ENCODE measurements at places on chromosomes 2 and 18.

DNA sequence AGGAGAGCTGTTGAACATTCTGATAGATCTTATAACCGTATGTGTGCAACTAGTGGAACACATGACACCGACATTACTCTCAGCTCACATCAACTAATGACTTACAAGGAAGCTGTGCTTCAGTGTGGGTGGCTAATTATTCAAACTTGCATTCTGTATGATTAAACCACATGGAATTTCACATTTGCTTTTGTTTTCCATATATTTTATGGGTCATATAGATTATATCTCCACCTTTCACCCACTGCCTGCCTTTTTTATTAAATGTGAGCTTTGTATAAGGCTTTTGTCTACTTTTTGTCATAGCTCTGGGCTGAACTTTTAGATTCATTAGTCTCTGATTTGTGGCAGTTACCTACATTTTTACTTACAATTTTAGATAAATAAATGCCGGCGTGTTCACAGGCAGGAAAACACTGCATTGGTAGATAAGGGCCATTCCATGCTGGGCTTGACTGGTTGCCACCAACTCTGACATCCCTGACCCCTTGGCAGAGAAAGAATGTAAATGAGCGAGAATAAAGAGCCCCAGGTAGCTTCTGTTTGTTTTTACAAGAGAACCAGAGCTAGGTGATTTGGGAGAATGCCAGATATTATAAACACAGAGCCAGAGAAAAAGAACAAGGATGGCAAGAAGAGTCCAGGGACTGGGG lies 35.7 kb downstream of the LYPD6 start:
- DNase-seq, result no peak

DNA sequence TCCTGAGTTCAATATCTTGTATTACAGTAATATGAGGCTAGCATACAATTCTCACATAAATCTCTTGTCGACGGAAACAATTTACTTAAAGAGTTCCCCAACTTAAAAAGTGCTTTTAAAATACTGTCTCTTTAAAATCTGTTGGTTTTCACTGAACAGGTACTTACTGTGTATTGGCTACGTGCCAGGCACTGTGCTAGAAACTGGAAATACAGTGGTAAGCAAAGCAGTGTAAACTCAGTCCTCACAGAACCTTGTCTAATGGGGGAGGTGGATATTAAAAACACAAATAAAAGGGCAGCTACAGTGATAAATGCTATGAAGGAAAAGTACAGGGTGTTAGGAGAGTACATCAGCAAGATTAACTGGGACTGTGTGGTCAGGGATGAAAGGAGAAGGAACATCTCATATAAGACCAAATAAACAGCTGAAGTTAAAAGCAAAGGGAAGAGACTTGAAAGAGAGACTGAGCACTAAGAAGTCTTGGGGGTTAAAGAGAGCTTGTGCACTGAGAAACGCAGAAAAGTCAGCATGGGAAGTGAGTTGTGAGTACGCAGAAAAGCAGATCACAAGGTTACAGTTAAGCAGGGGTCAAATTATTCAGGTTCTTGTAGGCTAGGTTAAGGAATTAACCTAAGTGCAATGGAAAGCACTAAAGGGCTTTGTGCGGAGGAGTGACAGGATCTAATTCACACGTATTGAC lies 52.5 kb downstream of the USP40 start:
- no peak for DNase-seq

- DNase-seq, result no peak
Measured at GRCh38 chr2:144675731-144676130, 155.8 kb upstream of the ZEB2 start.

DNA sequence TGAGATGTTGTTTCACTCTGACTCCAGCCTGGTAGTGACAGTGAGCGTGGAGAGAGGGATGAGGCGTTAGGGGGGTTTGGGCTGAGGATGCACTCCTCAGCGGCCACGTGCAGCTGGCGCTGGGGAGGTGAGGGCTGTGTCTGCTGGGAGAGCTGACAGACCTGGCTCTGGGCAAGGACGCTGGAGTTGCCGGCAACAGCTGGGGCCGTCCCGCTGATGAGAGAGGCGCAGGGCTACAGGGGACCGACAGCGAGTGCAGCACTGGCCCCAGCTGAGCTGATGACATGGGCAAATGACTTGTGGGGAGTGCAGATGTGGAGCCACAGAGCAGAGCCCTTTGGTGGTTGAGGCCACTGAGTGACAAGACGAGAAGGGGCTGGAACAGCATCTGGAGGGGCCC lies 38.4 kb downstream of the COA5 start:
- DNase-seq, result no peak

DNA sequence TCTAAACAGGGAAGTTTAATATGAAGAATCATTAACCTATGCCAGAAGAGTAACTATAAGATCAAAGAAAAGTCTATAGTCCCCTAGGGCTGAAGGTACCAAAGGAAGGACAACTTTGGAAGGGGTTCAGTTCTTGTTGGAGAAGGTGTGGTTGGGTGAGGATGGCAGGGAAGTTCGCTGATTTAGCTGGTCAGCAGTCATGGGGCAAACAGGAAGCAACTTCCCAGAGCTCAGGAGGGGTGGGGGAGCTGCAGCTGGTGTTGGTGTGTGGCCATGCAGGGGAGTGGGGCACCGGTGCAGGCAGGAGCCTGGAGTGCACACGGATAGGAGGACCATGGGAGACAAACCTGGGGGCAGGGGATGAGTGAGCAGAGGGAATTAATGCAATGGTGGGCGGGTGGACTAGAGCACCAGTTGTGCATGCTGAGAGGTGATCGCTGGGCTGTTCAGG lies 34.0 kb downstream of the FHOD3 start:
- DNase-seq, result no peak

DNA sequence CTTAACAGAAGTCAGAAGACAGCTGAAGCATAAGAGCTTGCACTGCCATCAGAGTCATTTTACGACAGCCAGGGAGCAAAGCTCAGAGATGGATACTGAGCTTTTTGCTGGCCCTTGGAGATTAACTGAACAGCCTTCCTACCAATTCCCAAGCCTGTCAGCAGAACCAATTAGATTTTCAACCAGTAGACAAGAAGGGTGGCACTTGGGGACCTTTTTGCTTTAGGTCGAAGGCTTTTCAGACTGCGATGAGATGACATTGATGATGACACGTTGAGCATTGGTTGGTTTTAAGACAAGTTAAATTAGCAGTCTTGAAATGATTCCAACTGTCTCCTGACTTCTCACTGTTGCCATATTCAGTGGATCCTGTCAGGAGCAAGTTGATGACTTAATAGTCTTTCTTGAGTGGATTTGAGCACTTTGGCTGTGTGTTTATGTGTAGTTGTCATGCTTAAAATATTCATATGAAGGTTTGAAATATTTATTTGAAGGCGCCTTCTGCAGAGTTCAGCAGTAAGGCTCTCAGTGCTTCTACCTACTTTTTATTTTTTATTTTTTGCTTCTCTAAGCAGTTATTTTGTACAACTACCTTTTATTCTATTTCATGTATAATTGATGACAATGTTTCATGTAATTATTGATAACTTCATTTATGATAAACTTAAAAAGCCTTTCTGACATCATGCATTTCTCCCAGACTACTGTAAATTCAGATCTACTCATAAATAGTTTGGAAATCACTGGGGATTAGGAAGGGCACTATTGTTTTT lies 256.7 kb downstream of the CAMKMT start:
- no peak for DNase-seq

- no peak for DNase-seq
Measured at GRCh38 chr2:101737478-101738255, 40.2 kb downstream of the MAP4K4 start.

- DNase-seq, result no peak
Measured at GRCh38 chr2:19321946-19322345, 36.5 kb downstream of the OSR1 start.

GRCh38 chr2:48069769-48070168 lies 163.5 kb upstream of the FBXO11 start:
- DNase-seq, result no peak

- no peak for DNase-seq
Measured at GRCh38 chr2:30455114-30455738, 8.2 kb downstream of the LCLAT1 start.

- no peak for DNase-seq
Measured at GRCh38 chr2:203143391-203143790, 95.4 kb upstream of the CYP20A1 start.

DNA sequence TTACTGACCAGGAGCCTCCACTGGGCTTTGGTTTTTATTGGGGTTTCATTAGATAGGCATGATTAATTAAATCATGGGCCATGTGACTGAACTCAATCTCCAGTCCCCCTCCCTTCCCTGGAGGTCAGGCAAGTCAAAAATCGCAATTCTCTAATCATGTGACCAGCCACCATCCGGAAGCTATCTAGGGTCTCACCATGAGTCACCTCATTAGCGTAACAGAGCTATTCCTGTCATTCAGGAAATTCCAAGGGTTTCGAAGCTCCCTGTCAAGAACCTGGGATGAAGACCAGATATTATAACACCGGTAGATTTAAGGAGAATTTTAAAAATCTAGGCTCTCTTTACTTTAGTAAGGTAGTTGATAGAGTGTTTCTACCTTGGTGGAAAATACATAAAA lies 180.3 kb upstream of the TCF4 start:
- no peak for DNase-seq

- no peak for DNase-seq
Measured at GRCh38 chr18:7877609-7878008, 310.5 kb downstream of the PTPRM start.

DNA sequence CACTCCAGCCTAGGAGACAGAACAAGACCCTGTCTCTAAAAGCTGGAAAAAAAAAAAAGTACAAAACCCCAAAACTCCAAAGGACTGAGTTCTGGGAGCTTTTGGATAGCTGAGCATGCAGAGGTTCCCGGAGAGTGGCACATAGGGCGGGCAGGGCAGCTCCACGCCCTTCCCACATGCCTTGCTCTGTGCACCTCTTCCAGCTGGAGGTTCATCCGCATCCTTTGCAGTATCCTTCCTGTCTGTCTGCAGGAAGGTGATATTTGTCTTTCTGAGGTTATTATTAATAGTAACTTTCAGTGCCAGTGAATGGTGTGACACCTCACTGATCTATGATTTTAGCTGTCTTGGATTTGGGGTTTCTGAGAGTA lies 70.2 kb downstream of the INPP4A start:
- no peak for DNase-seq

GRCh38 chr18:46393230-46393629 lies 263.8 kb downstream of the LOXHD1 start:
- DNase-seq, result no peak

GRCh38 chr2:69559442-69560146 lies 83.9 kb downstream of the AAK1 start:
- DNase-seq, result no peak

DNA sequence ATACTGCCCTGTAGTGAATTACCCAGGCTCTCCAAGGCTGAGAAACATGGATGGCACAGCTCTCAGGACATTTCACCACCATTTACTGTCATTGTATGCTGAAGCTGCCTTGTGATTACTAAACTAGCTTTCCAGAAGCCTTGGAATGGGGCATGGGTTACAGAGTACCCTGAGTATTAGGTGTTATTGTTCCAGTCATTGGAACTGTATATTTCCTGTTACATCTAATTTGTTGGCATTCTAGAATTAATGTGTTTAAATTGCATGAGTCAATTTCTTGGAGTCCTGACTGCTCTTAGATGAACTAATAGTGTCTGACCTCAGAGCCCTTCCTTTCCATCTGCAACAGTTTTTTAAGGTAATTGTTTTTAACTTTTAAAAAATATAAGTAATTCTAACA lies 9.0 kb downstream of the DGUOK start:
- DNase-seq, result no peak

- DNase-seq, result no peak
Measured at GRCh38 chr2:65548064-65548463, 115.7 kb upstream of the SPRED2 start.

- no peak for DNase-seq
Measured at GRCh38 chr2:199811346-199811745, 39.6 kb downstream of the FTCDNL1 start.

- peak; percentile 14 for DNase-seq
Measured at GRCh38 chr2:202965810-202966460, 48.7 kb upstream of the NBEAL1 start.

DNA sequence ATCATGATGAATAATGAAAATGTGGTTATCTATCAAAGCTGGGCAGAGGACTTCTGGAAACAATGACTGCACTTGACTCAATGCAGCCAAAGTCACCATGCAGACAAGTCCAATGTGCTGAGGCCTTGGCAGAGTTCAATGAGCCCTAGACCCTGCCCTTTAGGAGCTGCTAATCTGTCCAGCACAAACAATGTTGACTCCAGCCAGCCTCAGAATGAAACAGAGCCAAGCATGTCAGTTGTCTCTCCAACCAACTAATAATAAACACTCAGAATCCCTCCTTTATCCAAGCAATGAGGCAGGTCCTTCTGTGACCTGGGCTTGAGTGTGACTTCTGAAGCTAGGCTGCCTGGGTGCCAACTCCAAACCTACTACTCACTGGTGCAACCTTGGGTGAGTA lies 270.6 kb downstream of the BCL11A start:
- DNase-seq, result no peak

- no peak for DNase-seq
Measured at GRCh38 chr2:168545439-168546082, 89.5 kb downstream of the CERS6 start.

GRCh38 chr2:179036353-179036905 lies 13.5 kb downstream of the CCDC141 start:
- no peak for DNase-seq

DNA sequence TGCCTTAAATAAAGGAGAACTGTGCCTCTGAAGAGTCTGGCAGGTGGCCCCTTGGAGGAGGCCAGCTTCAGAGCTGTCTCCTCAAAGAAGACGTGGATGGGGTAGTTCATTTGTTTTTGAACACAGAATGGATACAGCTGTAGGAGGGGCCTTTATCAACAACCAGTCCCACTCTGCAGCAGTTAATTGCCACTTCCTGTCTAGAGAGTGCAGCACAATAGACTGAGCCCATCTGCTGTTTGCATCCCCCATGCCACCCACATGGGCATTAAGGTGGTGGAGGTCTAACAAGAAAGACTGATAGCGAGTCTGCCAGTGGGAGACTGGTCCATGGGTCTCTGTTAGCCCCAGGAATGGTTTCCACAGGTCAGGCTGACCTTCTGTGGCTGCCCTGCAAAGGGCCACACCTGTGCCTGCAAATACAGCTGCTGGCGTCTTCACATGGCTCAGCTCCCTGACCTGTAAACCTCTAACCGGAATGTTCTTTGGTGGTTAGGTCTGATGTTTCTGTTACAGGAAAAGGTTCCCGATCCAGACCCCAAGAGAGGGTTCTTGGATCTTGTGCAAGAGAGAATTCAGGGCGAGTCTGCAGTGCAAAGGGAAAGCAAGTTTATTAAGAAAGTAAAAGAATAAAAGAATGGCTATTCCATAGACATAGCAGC lies 153.3 kb upstream of the ITGA6 start:
- no peak for DNase-seq

- no peak for DNase-seq
Measured at GRCh38 chr2:171134624-171135230, 26.0 kb downstream of the TLK1 start.

DNA sequence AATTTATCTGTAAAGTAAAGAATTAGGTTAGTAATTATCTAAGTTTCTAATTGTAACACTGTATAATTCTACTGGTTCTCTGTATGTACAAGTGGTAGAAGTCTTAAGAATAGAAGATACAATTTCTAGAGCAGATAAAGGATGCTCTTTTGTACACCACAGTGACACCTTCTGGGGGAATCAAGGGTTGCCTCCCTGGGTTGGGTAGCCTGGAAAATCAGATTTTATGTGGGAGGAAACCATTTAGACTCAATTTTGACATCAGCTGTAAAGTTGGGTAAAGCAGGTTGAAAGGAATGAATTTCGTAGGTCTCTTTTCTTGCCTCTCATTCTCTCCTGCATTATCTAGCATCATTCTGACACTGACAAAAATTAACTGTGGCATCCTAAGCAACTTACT lies 354.8 kb downstream of the DCC start:
- DNase-seq, result no peak
